Kidney (tissue), 22 donors: ENCODE measurements at places on chromosomes 6 and 20. TPM values are rescaled to one million over a fixed set of nuclear protein-coding genes. Genes with fewer than 3 reads are reported as not detected.

Gene PDE10A
- 23.1 TPM for total RNA-seq

Gene PRPH2
- 1.6 TPM for total RNA-seq

Gene PPDPF
- total RNA-seq = 578 TPM

Gene HLA-DRA
- 607 TPM for total RNA-seq

Gene SYTL3
- 16.0 TPM for total RNA-seq

DNA sequence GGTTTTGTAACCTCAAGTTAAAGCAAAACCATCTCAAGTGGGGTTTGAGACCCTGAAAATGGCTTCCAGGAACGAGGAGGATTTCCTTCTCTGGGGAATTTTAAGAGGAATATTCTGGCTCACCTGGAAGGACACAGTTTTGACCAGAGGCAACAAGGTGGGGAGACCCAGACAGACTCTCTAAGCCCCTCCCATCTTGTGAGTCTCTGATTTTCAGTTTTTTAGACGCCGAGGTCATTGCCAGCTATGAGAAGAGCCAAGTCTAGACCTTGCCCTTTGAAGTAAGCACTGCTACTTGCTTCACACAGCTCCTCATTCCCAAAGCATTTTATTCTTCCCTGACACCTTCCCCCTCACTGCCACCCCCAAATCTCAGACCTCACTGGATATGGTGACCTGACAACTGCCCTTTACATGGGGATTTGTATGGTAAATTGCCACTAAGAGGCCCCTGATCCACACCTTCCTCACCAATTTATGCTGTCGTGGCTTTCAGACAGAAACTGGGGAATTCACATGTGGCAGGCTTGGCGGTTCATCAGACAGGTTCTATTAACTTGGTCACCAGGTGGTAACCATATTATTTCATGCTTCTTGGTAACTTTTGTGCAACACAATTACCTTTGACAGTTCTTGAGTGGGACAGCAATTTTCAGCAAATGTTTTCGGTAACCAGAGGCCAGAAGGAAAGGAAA is 116.2 kb downstream of the ISM1 start:
- H3K27me3 ChIP-seq = no peaks in the 10 kb centered on the region
- no peaks in the 10 kb centered on the region for H3K36me3 ChIP-seq
- no peak for DNase-seq

GRCh38 chr6:1777921-1778685 is 168.4 kb downstream of the FOXC1 start:
- peaks cover 2% of the 10 kb centered on the region for H3K4me1 ChIP-seq
- no peaks in the 10 kb centered on the region for H3K36me3 ChIP-seq
- no peak overlapping the region for H3K4me3 ChIP-seq
- H3K27me3 ChIP-seq = no peaks in the 10 kb centered on the region
- DNase-seq = peak; percentile 82

GRCh38 chr6:165439928-165440554 is 130.6 kb upstream of the C6orf118 start:
- no peak overlapping the region for H3K4me3 ChIP-seq
- H3K4me1 ChIP-seq = no peaks in the 10 kb centered on the region
- no peak overlapping the region for H3K27ac ChIP-seq

DNA sequence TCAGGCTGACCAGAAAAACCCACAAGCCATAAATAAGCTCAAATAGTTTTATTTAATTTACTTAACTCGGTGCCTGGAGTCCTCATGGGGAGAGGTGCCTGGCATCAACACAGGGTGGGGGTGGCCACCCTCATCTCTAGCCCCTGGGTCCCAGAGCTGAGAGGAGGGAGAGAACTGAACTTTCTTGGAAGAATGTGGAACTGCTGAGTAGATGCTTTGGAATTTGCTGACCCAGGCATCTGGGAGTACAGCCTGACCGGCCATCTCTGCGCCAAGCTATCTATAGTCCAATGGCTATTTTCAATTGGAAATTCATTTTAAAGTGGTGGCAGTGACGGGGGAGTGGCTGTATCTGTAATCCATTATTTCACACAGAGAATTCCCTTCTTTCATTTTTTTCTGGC is 104.8 kb downstream of the CDH26 start:
- no peak for DNase-seq
- H3K4me3 ChIP-seq = no peak overlapping the region
- H3K27ac ChIP-seq = no peak overlapping the region
- H3K4me1 ChIP-seq = no peaks in the 10 kb centered on the region

DNA sequence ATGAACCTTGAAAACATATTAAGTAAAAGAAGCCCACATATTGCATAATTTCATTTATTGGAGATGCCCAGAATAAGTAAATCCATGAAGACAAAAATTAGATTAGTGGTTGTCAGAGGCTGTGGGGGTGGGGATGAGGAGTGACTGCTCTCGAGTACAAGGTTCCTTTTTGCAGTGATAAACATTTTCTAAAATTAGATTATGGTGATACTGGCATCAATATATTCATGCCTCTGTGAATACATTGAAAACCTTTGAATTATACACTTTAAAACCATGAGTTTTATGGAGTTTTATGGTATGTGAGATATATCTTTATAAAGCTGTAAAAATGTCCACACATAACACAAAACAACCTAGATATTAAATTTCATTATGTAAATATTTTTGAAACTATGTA is 75.7 kb upstream of the SLC2A12 start:
- no peak for DNase-seq
- H3K27ac ChIP-seq = no peak overlapping the region
- H3K4me3 ChIP-seq = no peak overlapping the region
- no peaks in the 10 kb centered on the region for H3K27me3 ChIP-seq
- H3K36me3 ChIP-seq = no peaks in the 10 kb centered on the region
- H3K4me1 ChIP-seq = no peaks in the 10 kb centered on the region

- no peak overlapping the region for H3K27ac ChIP-seq
- H3K4me1 ChIP-seq = no peaks in the 10 kb centered on the region
- no peaks in the 10 kb centered on the region for H3K36me3 ChIP-seq
- H3K27me3 ChIP-seq = no peaks in the 10 kb centered on the region
Measured at GRCh38 chr6:166786704-166787293, 159.7 kb upstream of the RPS6KA2 start.

GRCh38 chr6:27604986-27605385 is 132.1 kb upstream of the ZNF184 start:
- no peak for DNase-seq
- no peaks in the 10 kb centered on the region for H3K36me3 ChIP-seq
- H3K27me3 ChIP-seq = peaks cover 36% of the 10 kb centered on the region
- H3K4me3 ChIP-seq = no peak overlapping the region

DNA sequence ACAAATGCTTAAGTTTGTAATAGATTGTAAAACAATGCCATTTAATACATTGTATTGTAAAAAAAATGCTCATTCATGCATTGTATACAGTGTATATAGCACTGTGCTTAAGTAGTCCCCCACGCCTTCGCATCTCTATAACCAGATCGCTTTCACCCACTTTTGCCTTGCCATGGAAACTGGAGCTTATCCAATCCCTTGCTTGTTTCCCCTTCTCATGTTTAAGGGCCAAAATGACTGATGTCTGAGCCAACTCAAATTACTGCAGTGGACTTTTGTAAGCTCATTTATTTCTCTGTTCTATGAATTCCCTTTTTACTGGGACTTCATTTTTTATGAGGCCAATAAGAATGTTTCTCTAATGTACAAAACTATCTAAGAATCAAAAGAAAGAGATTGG is 730.9 kb upstream of the GJE1 start:
- no peaks in the 10 kb centered on the region for H3K36me3 ChIP-seq
- DNase-seq = no peak
- H3K4me3 ChIP-seq = no peak overlapping the region
- H3K27me3 ChIP-seq = no peaks in the 10 kb centered on the region
- H3K4me1 ChIP-seq = no peaks in the 10 kb centered on the region

GRCh38 chr20:57649617-57650015 is 29.4 kb upstream of the ZBP1 start:
- H3K36me3 ChIP-seq = no peaks in the 10 kb centered on the region
- H3K4me1 ChIP-seq = no peaks in the 10 kb centered on the region
- no peak for DNase-seq
- no peak overlapping the region for H3K4me3 ChIP-seq

GRCh38 chr6:131568726-131569125 is 4.3 kb upstream of the ARG1 start:
- H3K27ac ChIP-seq = no peak overlapping the region
- no peaks in the 10 kb centered on the region for H3K36me3 ChIP-seq
- no peaks in the 10 kb centered on the region for H3K27me3 ChIP-seq
- DNase-seq = no peak
- no peak overlapping the region for H3K4me3 ChIP-seq
- H3K4me1 ChIP-seq = no peaks in the 10 kb centered on the region

- no peaks in the 10 kb centered on the region for H3K36me3 ChIP-seq
- H3K4me3 ChIP-seq = no peak overlapping the region
- H3K27ac ChIP-seq = no peak overlapping the region
- H3K4me1 ChIP-seq = no peaks in the 10 kb centered on the region
- H3K27me3 ChIP-seq = no peaks in the 10 kb centered on the region
Measured at GRCh38 chr6:28001751-28002150, 44.7 kb downstream of the OR2B6 start.

GRCh38 chr6:133701633-133702331 is 187.1 kb upstream of the TCF21 start:
- H3K27me3 ChIP-seq = no peaks in the 10 kb centered on the region
- no peak overlapping the region for H3K4me3 ChIP-seq
- H3K4me1 ChIP-seq = no peaks in the 10 kb centered on the region
- H3K27ac ChIP-seq = no peak overlapping the region

- no peak for DNase-seq
- H3K36me3 ChIP-seq = no peaks in the 10 kb centered on the region
- H3K4me3 ChIP-seq = no peak overlapping the region
- no peak overlapping the region for H3K27ac ChIP-seq
- H3K4me1 ChIP-seq = no peaks in the 10 kb centered on the region
Measured at GRCh38 chr6:46690141-46690755, 2.6 kb downstream of the TDRD6 start.

GRCh38 chr6:134727081-134727480 is 222.8 kb downstream of the ALDH8A1 start:
- H3K4me3 ChIP-seq = no peak overlapping the region
- no peaks in the 10 kb centered on the region for H3K27me3 ChIP-seq
- no peak for DNase-seq
- peaks cover 10% of the 10 kb centered on the region for H3K4me1 ChIP-seq
- H3K36me3 ChIP-seq = no peaks in the 10 kb centered on the region

- no peak overlapping the region for H3K27ac ChIP-seq
- no peaks in the 10 kb centered on the region for H3K4me1 ChIP-seq
- H3K36me3 ChIP-seq = no peaks in the 10 kb centered on the region
- no peaks in the 10 kb centered on the region for H3K27me3 ChIP-seq
Measured at GRCh38 chr6:39686976-39687375, 38.2 kb downstream of the KIF6 start.

DNA sequence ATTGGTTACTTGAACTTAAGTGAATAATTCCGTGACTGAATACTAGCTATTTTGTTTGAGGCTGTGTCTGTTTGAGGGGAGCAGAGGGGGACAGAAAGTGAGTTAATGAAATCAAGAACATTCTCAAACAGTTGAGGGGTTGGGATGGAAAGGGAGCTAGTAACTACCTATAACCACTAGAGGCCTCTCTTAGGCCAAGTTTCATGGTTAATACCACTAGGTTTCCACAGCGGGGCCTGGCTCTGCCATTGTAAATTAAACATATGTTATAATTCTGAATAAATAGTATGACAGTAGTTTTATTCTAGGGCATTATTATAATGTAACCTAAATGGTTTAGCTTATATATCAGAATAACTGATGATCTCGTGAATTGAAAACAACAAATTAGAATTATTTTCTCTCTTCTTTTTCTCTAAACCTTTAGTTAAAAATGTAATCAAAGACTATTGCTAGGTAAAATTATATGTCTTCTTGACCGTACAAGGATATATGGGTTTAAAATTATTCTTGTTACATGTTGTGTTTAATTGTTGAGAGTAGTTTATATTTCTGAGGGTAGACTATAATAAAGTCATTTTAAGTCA is 108.1 kb downstream of the BCKDHB start:
- no peak overlapping the region for H3K4me3 ChIP-seq
- H3K27ac ChIP-seq = no peak overlapping the region
- H3K4me1 ChIP-seq = no peaks in the 10 kb centered on the region
- no peaks in the 10 kb centered on the region for H3K27me3 ChIP-seq
- no peak for DNase-seq

- H3K36me3 ChIP-seq = no peaks in the 10 kb centered on the region
- no peaks in the 10 kb centered on the region for H3K27me3 ChIP-seq
- DNase-seq = no peak
- no peak overlapping the region for H3K4me3 ChIP-seq
Measured at GRCh38 chr20:32779500-32780211, 17.5 kb downstream of the DNMT3B start.

- DNase-seq = no peak
- no peak overlapping the region for H3K27ac ChIP-seq
- H3K4me1 ChIP-seq = no peaks in the 10 kb centered on the region
- no peak overlapping the region for H3K4me3 ChIP-seq
- no peaks in the 10 kb centered on the region for H3K36me3 ChIP-seq
- H3K27me3 ChIP-seq = no peaks in the 10 kb centered on the region
Measured at GRCh38 chr20:20956513-20956931, 149.6 kb downstream of the LINC00237 start.

- DNase-seq = no peak
- H3K36me3 ChIP-seq = no peaks in the 10 kb centered on the region
- H3K4me1 ChIP-seq = no peaks in the 10 kb centered on the region
- H3K4me3 ChIP-seq = no peak overlapping the region
- no peaks in the 10 kb centered on the region for H3K27me3 ChIP-seq
Measured at GRCh38 chr20:47773371-47773786, 11.9 kb downstream of the SULF2 start.

DNA sequence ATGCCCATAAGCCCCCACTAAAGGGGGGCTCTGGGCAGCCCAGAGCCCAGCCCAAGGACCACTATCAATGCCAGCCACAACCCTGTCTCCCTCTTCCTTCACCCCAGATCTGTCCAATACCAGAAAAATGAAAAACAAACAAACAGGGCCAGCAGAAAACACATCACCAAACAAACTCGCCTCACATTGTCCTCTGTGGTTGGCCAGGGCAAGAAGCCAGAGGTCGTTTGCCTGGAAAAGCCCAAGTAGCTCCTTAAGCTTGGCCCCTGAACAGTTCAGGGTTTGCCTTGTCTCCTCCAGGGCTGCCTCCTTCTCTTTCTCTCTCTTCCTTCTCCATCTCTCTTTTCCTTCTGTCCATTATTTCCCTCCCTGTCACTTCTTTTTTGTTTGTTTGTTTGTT is 10.1 kb upstream of the SCUBE3 start:
- no peaks in the 10 kb centered on the region for H3K36me3 ChIP-seq
- H3K27ac ChIP-seq = no peak overlapping the region
- H3K4me1 ChIP-seq = no peaks in the 10 kb centered on the region
- no peaks in the 10 kb centered on the region for H3K27me3 ChIP-seq
